Colonic mucosa (tissue), 4 donors: ENCODE measurements at places on chromosomes 4 and X. TPM values are rescaled to one million over a fixed set of nuclear protein-coding genes. Genes with fewer than 3 reads are reported as not detected.

GRCh38 chr4:122073615-122074014 lies 78.5 kb upstream of the BLTP1 start:
- no peak for DNase-seq
- no peaks in the 10 kb centered on the region for H3K36me3 ChIP-seq
- H3K27ac ChIP-seq, result no peak overlapping the region
- no peaks in the 10 kb centered on the region for H3K4me1 ChIP-seq

GRCh38 chr4:42724451-42724850 lies 67.5 kb upstream of the ATP8A1 start:
- no peaks in the 10 kb centered on the region for H3K36me3 ChIP-seq
- H3K27me3 ChIP-seq, result no peaks in the 10 kb centered on the region
- H3K4me3 ChIP-seq, result no peak overlapping the region
- no peak overlapping the region for H3K27ac ChIP-seq

GRCh38 chr4:184215709-184216328 lies 1.9 kb downstream of the ENPP6 start:
- no peaks in the 10 kb centered on the region for H3K27me3 ChIP-seq
- H3K4me3 ChIP-seq, result no peak overlapping the region
- no peaks in the 10 kb centered on the region for H3K36me3 ChIP-seq
- DNase-seq, result no peak
- no peak overlapping the region for H3K27ac ChIP-seq
- H3K4me1 ChIP-seq, result no peaks in the 10 kb centered on the region

- no peaks in the 10 kb centered on the region for H3K27me3 ChIP-seq
- H3K4me1 ChIP-seq, result peaks cover 7% of the 10 kb centered on the region
- DNase-seq, result peak; percentile 92
- peak overlapping the region; percentile 71 for H3K4me3 ChIP-seq
- peak overlapping the region; percentile 95 for H3K27ac ChIP-seq
These were observed 496 bp upstream of the GAB1 start for GRCh38 chr4:143335979-143336780.

DNA sequence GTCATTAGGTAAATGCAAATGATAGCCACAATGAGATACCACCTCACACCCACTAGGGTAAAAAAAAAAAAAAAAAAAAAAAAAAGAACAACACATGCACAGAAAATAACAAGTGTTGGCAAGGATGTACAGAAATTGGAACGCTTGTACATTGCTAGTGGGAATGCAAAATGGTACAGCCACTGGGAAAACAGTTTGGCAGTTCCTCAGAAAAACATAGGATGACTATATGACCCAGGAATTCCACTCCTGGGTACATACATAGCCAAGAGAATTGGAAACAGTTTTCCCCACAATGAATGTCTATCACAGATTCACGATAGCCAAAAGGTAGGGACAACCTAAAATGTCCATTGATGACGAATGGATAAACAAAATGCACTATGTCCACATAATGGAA lies 161.3 kb upstream of the MAMLD1 start:
- H3K27me3 ChIP-seq, result no peaks in the 10 kb centered on the region
- DNase-seq, result no peak
- no peak overlapping the region for H3K4me3 ChIP-seq
- no peaks in the 10 kb centered on the region for H3K36me3 ChIP-seq
- H3K27ac ChIP-seq, result no peak overlapping the region

- H3K4me1 ChIP-seq, result peaks cover 3% of the 10 kb centered on the region
- no peaks in the 10 kb centered on the region for H3K36me3 ChIP-seq
- H3K27ac ChIP-seq, result no peak overlapping the region
These were observed 76.7 kb downstream of the ABLIM2 start for GRCh38 chr4:8081621-8082516.

DNA sequence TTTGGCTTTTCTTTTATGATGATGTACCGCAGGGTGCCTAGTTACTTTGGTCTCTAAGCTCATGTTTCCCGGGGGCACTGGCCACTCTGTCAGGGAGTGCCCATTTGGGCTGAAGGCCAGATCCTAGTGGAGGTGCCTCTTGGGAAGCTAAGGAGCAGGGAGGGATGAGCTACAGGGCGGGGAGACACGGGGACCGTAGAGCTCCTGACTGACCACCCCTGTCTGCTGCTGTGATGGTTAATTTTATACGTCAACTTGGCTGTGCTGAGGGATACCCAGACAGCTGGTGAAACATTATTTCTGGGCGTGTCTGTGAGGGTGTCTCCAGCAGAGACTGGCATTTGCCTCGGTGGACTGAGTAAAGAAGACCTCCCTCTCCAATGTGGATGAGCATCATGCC lies 24.9 kb upstream of the CLDN24 start:
- no peaks in the 10 kb centered on the region for H3K4me1 ChIP-seq
- H3K27ac ChIP-seq, result no peak overlapping the region
- no peaks in the 10 kb centered on the region for H3K27me3 ChIP-seq
- DNase-seq, result no peak
- no peak overlapping the region for H3K4me3 ChIP-seq
- no peaks in the 10 kb centered on the region for H3K36me3 ChIP-seq

- no peaks in the 10 kb centered on the region for H3K4me1 ChIP-seq
- H3K27me3 ChIP-seq, result no peaks in the 10 kb centered on the region
- H3K36me3 ChIP-seq, result no peaks in the 10 kb centered on the region
- H3K4me3 ChIP-seq, result no peak overlapping the region
- no peak overlapping the region for H3K27ac ChIP-seq
These were observed 31.3 kb downstream of the SUPT20HL2 start for GRCh38 chrX:24282381-24283126.

- H3K4me3 ChIP-seq, result no peak overlapping the region
- no peak overlapping the region for H3K27ac ChIP-seq
- no peaks in the 10 kb centered on the region for H3K4me1 ChIP-seq
- no peaks in the 10 kb centered on the region for H3K36me3 ChIP-seq
- DNase-seq, result no peak
These were observed 16.5 kb downstream of the SEPTIN11 start for GRCh38 chr4:76965866-76966579.

- H3K27ac ChIP-seq, result peak overlapping the region; percentile 84
- H3K36me3 ChIP-seq, result no peaks in the 10 kb centered on the region
- DNase-seq, result no peak
- no peaks in the 10 kb centered on the region for H3K27me3 ChIP-seq
- peak overlapping the region; percentile 22 for H3K4me3 ChIP-seq
These were observed 568.1 kb upstream of the DIPK2B start for GRCh38 chrX:45768666-45769236.

GRCh38 chrX:10949541-10949940 lies 161.6 kb upstream of the HCCS start:
- no peak overlapping the region for H3K4me3 ChIP-seq
- no peak for DNase-seq
- no peak overlapping the region for H3K27ac ChIP-seq

- DNase-seq, result no peak
- no peaks in the 10 kb centered on the region for H3K27me3 ChIP-seq
- H3K4me3 ChIP-seq, result no peak overlapping the region
- no peaks in the 10 kb centered on the region for H3K36me3 ChIP-seq
- no peaks in the 10 kb centered on the region for H3K4me1 ChIP-seq
These were observed 22.4 kb upstream of the HPSE start for GRCh38 chr4:83356899-83357661.

DNA sequence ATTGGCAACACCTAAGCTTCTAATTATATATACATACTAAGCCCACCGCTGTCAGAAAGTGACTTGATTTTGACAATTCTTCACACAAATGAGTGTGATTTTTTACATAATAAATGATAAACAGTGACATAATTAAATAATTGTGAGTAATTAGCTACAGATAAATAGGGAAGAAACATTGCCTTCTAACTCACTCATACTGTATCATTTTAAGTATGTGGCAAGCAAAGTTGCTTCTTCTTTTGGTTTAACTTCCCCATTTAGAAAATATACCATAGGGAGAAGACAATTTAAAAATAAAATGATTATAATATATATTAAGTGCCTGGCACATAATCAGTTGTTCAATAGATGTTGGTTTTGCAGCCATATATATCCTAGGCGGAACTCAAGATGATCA lies 644.2 kb downstream of the FSTL5 start:
- H3K27ac ChIP-seq, result no peak overlapping the region
- H3K27me3 ChIP-seq, result no peaks in the 10 kb centered on the region
- no peaks in the 10 kb centered on the region for H3K36me3 ChIP-seq
- no peak overlapping the region for H3K4me3 ChIP-seq
- no peaks in the 10 kb centered on the region for H3K4me1 ChIP-seq
- no peak for DNase-seq

DNA sequence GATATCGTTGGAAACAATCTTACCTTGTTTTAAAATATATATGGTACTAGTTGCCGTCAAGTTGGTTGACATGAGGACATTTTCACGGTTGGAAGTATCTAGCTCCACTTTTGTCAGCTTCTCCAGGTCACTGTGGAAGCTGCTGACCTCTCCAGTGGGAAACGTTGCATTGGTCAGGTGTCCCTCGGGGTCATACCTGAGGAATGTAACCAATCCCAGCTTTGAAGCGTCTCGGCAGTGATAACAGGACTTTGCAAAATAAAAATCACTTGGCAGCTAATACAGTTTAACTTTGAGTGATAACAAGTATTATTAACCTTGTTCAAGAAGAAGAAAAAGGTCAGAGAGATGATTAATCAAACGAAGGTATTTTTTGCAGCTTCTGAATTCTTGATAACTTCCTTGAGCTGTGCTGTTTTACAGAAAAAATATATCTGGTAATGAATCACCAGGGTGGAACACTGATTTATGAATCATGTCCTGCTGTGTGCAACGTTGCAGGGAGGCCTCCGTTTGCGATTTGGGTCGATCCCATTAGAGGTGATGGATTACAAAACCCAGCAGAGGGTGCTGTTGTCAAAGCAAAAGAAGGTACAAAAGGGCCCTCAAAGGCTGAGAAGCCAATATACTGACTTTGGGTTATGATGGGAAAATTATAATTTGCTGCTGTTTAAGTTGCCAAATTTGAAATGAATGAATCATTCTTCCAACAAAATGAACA lies 60.1 kb downstream of the SH2D1A start:
- DNase-seq, result peak; percentile 37
- no peak overlapping the region for H3K4me3 ChIP-seq
- no peaks in the 10 kb centered on the region for H3K4me1 ChIP-seq

DNA sequence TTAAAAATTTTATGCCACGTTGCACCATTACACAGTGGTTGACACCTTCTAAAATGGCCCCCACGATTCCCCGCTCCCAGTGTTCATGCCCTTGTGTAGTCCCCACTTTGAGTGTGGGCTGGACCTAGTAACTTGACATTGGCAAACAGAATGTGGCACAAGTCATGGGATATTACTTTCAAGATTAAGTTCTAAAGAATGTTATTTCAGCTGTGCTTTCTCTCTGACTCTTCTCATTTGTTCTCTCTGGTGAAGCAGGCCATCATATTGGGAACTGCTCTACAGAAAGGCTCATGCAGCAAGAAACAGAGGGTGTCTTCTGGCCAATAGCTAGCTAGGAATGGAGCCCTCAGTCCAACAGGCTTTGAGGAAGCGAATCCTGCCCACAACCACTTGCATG lies 67.1 kb downstream of the ATXN3L start:
- no peaks in the 10 kb centered on the region for H3K27me3 ChIP-seq
- H3K4me3 ChIP-seq, result no peak overlapping the region
- no peak for DNase-seq

- H3K27ac ChIP-seq, result no peak overlapping the region
- no peaks in the 10 kb centered on the region for H3K36me3 ChIP-seq
- no peaks in the 10 kb centered on the region for H3K27me3 ChIP-seq
- no peaks in the 10 kb centered on the region for H3K4me1 ChIP-seq
These were observed 57.7 kb upstream of the EFHC2 start for GRCh38 chrX:44401151-44401550.

DNA sequence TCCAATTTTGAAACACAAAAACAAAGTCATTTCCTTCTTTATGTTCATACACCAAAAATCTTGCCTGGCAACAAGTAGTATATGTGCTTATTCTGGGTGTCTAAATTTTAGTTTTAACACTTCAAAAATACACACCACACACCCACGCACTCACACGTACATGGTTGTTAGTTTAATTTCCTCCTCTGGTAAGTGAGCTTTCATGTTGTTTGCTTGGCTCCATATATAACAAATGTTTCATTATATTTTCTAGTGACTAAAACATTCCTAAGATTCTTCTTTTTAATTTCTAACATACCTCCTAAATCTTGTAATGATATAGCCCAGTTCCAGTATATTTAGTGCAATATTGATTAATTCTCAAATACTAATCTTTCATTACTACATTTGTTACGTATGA lies 80.9 kb downstream of the PRDM5 start:
- no peak overlapping the region for H3K27ac ChIP-seq
- no peaks in the 10 kb centered on the region for H3K27me3 ChIP-seq
- no peaks in the 10 kb centered on the region for H3K36me3 ChIP-seq
- DNase-seq, result no peak
- no peaks in the 10 kb centered on the region for H3K4me1 ChIP-seq

GRCh38 chr4:89158884-89159503 lies 47.7 kb downstream of the TIGD2 start:
- no peaks in the 10 kb centered on the region for H3K4me1 ChIP-seq
- no peak overlapping the region for H3K27ac ChIP-seq
- H3K4me3 ChIP-seq, result no peak overlapping the region
- H3K36me3 ChIP-seq, result no peaks in the 10 kb centered on the region
- no peak for DNase-seq

GRCh38 chr4:176289561-176289960 lies 20.5 kb upstream of the ASB5 start:
- H3K27ac ChIP-seq, result no peak overlapping the region
- no peaks in the 10 kb centered on the region for H3K27me3 ChIP-seq
- H3K4me1 ChIP-seq, result no peaks in the 10 kb centered on the region
- no peaks in the 10 kb centered on the region for H3K36me3 ChIP-seq

GRCh38 chr4:39353478-39354253 lies 12.5 kb downstream of the RFC1 start:
- H3K36me3 ChIP-seq, result no peaks in the 10 kb centered on the region
- DNase-seq, result no peak
- H3K4me3 ChIP-seq, result peak overlapping the region; percentile 18
- H3K27me3 ChIP-seq, result no peaks in the 10 kb centered on the region
- H3K27ac ChIP-seq, result peak overlapping the region; percentile 85

GRCh38 chr4:17206829-17207801 lies 304.8 kb downstream of the QDPR start:
- no peaks in the 10 kb centered on the region for H3K27me3 ChIP-seq
- no peaks in the 10 kb centered on the region for H3K4me1 ChIP-seq
- no peak overlapping the region for H3K4me3 ChIP-seq

- H3K27ac ChIP-seq, result no peak overlapping the region
- no peaks in the 10 kb centered on the region for H3K36me3 ChIP-seq
- H3K4me3 ChIP-seq, result no peak overlapping the region
- DNase-seq, result peak; percentile 10
These were observed 6.5 kb downstream of the RGS12 start for GRCh38 chr4:3299122-3299975.

- H3K4me1 ChIP-seq, result no peaks in the 10 kb centered on the region
- no peak for DNase-seq
- no peaks in the 10 kb centered on the region for H3K27me3 ChIP-seq
- no peak overlapping the region for H3K4me3 ChIP-seq
These were observed 366.7 kb upstream of the FAM241A start for GRCh38 chr4:111778543-111778942.

- no peak overlapping the region for H3K27ac ChIP-seq
- no peak for DNase-seq
- H3K27me3 ChIP-seq, result no peaks in the 10 kb centered on the region
- no peaks in the 10 kb centered on the region for H3K36me3 ChIP-seq
These were observed 64.7 kb downstream of the NKX6-1 start for GRCh38 chr4:84434344-84434743.

The DMP1 gene
- not detected for total RNA-seq

The NPNT gene
- 30.9 TPM for total RNA-seq

The GYPA gene
- 0.27 TPM for total RNA-seq

The RNF212 gene
- total RNA-seq, result 2.5 TPM

The BTK gene
- 1.9 TPM for total RNA-seq

The WNK3 gene
- 0.24 TPM for total RNA-seq

The PDE6B gene
- 1.2 TPM for total RNA-seq

The MAD2L1 gene
- 35.9 TPM for total RNA-seq

The GLRA3 gene
- total RNA-seq, result not detected
